ENCODE measurements at places on chromosomes 1 and 21.
A peak's percentile ranks its signal among the peaks of the same experiment; 100 is the strongest.

DNA sequence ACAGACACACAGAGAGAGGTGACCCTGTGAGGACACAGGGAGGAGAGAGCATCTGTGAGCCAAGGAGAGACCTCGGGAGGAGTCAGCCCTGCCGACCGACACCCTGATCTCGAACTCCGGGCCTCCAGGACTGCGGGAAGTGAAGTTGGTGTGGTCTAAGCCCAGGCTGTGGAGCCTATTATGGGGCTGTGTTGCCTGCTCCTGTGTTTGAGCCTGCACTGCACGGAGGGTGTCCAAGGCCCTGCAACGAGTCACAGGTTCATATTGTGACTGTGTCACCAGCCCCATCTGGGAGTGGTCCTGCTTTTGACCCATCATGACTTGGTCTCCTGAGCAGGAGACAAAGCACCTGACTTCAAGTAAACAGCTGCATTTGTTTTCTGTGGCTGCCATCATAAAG is 186.0 kb upstream of the AJAP1 start:
- no peak for DNase-seq

GRCh38 chr1:178121883-178122282 is 28.0 kb downstream of the RASAL2 start:
- DNase-seq, result no peak

DNA sequence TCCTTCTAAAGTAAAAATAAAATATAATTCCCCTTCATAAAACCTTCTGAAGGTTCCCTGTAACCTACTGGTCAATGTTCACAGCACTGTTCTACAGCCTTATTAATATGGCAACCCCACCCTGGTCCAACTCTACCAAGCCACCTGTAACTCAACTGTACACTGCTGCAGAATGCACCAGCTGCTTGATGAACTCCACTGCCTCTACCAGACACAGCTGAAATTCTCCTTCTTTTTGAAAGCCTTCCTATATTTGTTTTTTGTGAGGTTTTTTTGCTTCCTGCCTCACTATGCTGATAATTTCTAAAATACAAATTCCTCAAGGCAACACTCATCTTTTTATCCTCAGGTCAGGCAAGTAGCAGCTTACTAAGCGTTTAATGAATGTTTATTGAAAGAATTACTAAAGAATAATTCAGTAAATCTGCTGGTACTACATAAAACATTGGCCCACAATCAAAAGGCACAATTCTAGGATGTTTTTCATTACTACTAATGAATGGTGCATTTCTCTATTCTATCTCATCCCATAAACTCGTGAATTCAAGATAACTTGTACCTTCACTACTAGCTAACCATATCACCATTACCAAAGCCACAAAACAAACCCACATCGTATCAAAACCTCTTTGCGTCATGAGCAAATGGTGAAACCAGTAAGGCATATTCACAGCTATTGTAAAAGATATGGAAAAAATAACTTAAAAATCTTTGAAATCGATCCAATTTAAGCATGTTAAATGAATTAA is 2.4 kb downstream of the SSX2IP start:
- DNase-seq, result peak; percentile 64

- DNase-seq, result no peak
Observed at GRCh38 chr1:3221112-3222041, 152.4 kb downstream of the PRDM16 start.

GRCh38 chr1:45493116-45493697 is 2.2 kb upstream of the TESK2 start:
- DNase-seq, result peak; percentile 52

GRCh38 chr1:145692785-145693443 is 14.3 kb downstream of the PDZK1 start:
- no peak for DNase-seq

GRCh38 chr1:210124736-210125135 is 107.9 kb upstream of the SERTAD4 start:
- peak; percentile 30 for DNase-seq

DNA sequence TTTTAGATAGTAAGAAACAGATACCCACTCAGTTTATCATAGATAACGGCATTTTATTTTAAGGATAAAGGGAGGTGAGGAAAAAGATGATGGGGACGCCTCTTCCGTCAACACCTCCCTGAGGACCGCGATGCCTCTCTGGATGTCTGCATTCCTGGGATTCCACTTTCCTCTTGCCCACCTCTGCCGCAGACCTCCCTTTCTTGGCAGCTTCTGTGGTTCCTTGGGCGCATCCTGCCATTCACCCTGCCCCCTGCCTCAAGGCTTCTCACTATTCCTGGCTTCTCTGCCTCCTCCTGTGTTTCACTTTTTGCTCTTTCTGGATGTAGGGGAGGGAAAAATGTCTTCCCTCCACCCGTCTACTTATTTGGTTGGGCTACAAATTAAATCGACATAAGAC is 19.9 kb downstream of the HUNK start:
- DNase-seq, result no peak

DNA sequence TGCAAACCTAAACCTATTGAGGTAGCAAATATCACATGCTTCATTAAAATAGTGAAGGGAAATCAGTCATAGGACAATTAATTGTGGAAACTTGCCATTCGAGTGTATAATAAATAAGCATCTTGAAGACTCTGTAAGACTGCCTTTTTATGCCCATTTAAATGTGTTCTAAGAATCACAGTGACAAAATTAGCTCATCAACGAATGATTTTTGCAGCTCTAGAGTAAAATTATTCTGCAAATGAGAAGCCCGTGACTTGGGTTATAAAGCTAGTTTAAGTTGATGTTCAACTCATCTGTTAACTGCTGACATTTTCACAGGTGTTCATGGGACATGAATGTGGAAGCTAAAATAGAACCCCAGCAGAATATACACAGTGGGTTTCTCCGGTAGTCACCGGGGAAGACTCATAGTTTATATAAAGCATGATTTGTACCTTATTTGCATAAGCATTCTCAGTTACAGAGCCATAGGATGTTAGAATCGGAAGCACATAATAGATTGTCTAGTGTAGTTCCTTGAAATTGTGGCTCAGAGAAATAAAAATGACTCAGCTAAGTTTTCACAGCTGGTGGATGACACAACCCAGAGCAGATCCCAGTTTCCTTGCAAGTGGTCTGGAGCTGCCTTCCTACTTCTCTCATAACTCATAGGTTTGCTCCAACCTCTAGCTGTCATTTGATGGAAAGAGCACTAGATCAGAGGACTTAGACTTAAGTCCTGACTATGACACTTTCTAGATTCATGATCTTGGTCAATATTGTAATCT is 107.3 kb downstream of the UCHL5 start:
- DNase-seq, result peak; percentile 76

GRCh38 chr1:108830119-108831008 is 26.5 kb downstream of the AKNAD1 start:
- peak; percentile 98 for DNase-seq

GRCh38 chr1:116382321-116382720 is 9.3 kb downstream of the ATP1A1 start:
- DNase-seq, result no peak

DNA sequence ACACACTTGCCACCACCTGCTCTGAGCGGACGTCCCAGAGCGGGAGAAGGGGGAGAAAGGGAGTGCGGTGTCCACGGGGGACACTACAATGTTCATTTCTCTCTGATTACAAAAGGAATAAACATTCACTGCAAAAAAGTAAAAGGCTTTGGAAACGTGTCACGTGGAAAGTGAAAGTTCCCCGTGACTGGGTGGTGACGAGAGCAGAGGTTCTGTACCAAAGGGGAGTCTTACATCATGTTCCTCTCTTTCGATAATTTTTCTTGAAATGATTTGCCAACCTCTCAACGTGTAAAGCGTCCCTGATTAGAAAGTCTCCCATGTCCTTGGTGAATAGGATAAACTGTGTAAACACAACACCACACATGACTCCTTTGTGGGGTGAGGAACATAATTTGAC is 22.0 kb upstream of the PRDM15 start:
- no peak for DNase-seq

GRCh38 chr1:6414881-6415626 is 4.7 kb downstream of the HES2 start:
- no peak for DNase-seq

DNA sequence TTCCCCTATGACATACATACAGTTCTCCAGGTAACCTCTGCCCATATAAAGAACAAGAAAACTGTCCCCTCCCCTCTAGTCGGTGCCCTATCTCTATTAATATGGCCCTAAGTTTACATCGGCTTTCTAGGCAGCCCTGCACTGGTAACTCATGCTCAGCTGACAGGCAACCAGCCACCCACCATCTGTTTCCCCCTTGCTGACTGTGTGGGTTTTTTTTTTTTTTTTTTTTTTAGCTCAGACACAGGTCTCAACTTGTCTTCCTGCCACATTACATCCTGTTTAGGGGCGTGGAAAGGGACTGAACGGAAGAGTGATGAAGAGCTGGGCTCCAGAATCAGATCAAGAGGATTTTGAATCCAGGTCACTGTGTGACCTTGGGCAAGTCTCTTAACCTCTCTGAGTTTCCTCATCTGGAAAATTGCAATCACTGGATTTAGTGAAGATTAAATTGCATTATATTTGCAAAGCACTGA is 14.0 kb downstream of the LAPTM5 start:
- DNase-seq, result no peak

- DNase-seq, result no peak
Observed at GRCh38 chr1:184971522-184972265, 2.6 kb downstream of the NIBAN1 start.

DNA sequence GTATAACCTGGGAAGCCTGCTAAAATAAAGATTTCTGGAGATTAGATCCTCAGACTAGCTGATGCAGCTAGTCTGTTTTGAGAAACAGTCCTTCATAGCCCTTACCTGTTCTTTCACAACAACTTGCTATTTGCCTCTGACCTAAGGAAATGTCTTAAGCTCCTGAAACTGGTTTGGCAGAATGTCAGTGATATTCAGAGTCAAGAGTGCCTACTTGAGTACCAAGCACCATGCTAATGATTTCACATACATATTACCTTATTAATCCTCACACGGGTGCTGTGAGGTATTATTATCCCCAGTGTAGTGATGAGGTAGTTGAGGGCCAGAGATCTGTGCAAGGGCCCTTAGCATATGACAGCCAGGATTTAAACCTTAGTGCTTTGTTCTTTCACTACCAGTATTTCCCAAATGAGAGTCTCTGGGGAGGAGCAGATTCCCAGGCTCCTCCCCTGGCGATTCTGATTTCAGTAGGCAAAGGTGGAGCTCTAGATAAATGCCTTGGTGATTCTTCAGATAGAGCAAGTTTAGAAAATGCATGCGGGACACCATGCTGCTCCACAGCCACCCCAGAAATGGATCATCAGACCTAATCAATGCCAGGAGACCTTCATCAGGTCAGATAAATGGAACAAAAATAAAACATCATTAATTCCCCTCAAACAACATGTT is 47.4 kb upstream of the WNT2B start:
- DNase-seq, result no peak

GRCh38 chr1:156386949-156387869 is 18.2 kb downstream of the RHBG start:
- DNase-seq, result no peak

DNA sequence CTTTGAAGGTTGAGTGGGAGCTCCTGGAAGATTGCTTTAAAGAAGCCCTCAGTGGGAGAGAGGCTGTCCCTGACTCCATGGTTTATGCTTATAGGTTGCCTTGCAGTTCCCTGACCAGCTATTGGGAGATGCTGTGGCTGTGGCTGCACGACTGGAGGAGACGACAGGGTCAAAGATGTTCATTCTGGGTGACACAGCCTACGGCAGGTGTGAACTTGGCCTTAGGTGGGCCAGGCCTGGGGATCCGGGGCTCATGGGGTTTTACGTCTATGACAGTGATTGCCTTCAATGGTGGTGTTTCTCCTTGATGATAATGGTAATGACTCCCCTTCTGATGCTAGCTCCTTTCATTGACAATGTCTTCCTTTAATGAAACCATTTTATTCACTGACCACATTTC is 692 bp downstream of the DPH2 start:
- no peak for DNase-seq

GRCh38 chr1:28927648-28928313 is 13.4 kb downstream of the EPB41 start:
- peak; percentile 52 for DNase-seq

GRCh38 chr1:173353350-173353749 is 123.8 kb upstream of the PRDX6 start:
- DNase-seq, result peak; percentile 77

- DNase-seq, result no peak
Observed at GRCh38 chr1:162470216-162470615, 27.4 kb upstream of the UHMK1 start.

- DNase-seq, result no peak
Observed at GRCh38 chr1:26524181-26524580, 5.4 kb upstream of the RPS6KA1 start.

DNA sequence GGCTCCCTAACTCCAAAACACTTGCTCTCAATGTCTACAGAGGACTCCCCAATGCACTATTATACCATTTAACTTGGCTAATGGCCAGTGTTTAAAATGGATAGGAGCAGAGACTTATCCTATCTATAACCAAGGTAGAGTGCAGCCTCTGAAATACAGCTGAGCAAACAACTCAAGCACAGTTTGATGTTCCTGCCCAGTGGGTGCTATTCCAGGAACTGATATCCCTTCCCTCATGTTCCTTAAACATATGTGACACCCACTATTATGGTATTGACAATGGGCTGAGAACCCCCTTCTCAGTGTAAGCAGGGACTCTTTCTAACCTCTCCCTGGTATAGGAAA is 51.7 kb downstream of the SH3GLB1 start:
- DNase-seq, result no peak

DNA sequence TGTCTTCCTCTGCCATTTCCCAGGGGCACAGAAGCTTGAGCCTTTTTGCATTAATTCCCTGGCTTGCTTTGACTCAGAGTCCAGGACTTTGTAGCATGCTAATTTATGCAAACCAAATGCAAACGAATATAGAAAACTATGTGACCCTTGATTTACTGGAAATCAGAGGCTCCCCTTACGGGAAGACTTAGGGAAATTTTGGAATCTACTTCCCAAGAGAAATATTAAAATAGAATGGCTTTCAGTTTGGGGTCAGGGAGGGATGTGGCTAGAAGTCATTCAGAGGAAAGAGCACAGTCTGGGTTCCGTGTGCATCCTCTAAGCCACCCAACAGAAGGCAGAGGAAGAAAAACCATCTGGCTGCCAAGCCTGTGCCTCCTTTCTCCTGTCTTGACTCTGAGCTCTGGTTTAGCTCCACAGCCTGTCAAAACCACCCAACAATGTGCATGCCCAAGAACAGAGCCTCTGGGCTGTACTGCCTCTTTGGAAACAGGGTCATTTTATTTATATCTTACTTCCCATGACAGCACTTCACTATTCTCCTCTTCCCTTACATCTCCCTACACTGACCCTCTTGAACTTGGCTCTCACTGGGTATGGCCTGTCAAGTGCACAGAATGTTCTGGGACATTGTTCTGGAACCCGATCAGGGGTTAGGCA is 30.1 kb downstream of the ATF3 start:
- peak; percentile 79 for DNase-seq

DNA sequence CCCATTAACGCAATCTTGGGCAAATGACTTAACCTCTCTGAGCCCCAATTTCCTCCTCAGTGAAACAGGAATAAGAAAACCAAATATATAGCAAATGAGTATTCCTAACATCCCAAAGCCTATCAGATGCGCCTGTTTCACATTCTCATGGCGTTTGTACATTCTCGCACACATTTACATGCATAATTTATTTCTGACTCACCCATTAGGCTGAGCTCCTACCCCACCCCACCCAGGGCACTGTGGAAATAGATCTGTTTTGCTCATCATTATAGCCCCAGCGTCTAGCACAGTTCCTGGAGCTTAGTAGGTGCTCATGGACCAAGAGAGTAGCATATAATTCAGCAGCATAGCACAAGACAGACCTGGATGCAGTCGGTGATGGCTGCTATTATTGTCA is 146.1 kb upstream of the VANGL1 start:
- peak; percentile 83 for DNase-seq

Data from AG10803 (cell line).